H1 (cell line): ENCODE measurements at places on chromosomes 2 and 18.

DNA sequence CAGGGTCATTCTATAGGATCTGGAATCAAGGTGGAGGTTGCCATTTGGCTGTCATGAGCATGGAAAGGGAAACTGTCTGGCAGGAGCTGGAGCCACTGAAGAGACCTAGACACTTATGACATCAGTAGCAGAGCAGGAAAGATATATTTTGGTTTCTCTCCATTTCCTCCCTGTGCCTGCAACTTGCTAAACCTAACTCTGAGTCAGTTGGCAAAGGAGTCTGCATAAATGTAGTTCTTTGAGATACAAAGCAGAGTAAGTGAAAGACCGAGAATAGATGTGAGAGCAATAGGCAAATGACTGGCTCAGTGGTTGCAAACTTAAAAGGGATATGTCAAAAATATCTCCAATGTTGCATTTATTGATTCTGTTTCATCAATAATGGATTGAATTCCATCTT is 757.7 kb downstream of the KCNJ3 start:
- no peak overlapping the region for H3K27ac ChIP-seq
- no peaks in the 10 kb centered on the region for H3K4me1 ChIP-seq
- H3K36me3 ChIP-seq = no peaks in the 10 kb centered on the region
- DNase-seq = no peak
- no peaks in the 10 kb centered on the region for H3K27me3 ChIP-seq

DNA sequence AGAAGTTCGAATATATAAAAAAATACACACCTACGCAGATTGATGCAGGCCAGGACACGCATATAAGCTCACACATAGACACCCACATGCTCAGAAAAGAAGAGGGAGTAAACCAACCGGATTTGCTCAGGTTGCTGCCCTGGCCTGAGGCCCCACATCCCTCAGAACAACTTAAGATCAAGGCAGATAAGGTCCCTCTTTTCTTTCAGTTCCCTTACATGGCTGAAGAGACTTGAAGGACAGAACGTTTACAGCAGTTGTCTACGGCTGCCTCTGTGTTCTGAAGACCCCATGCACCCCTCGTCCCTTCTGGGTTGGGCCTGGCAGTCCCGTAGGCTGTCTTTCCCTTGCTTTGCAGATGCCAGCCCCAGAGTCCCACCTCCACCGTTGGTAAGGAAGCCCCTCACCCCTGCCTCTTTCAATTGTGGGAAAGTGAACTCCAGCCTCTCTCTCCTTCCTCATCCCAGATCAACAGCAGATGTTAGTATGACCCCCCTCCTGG is 4.3 kb upstream of the NAGK start:
- H3K4me3 ChIP-seq = no peak overlapping the region
- H3K4me1 ChIP-seq = no peaks in the 10 kb centered on the region; the same call in 1 of the 2 replicates
- no peaks in the 10 kb centered on the region for H3K27me3 ChIP-seq
- DNase-seq = no peak

DNA sequence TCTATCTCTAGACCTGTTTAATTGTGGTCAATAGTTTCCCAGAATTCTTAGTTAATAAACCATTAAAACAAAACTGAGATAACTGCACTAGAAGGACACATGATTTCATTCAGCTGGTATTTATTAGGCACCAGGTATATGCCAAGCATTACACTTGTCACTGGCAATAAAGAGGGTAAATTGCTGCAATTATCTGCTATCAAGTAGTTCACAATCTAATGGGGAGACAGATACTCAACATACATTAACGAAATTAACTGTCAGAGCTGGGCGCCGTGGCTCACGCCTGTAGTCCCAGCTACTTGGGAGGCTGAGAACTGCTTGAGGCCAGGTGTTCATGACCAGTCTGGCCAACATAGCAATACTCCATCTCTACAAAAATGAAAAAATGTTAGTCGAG is 71.7 kb upstream of the WIPF1 start:
- no peak overlapping the region for H3K27ac ChIP-seq
- no peaks in the 10 kb centered on the region for H3K27me3 ChIP-seq
- H3K4me1 ChIP-seq = no peaks in the 10 kb centered on the region; the same call in 1 of the 2 replicates
- no peaks in the 10 kb centered on the region for H3K36me3 ChIP-seq
- DNase-seq = no peak

- H3K4me3 ChIP-seq = no peak overlapping the region
- no peaks in the 10 kb centered on the region for H3K27me3 ChIP-seq
- no peaks in the 10 kb centered on the region for H3K36me3 ChIP-seq
- H3K4me1 ChIP-seq = no peaks in the 10 kb centered on the region
- H3K27ac ChIP-seq = no peak overlapping the region
Measured at GRCh38 chr2:100653449-100654035, 90.7 kb downstream of the PDCL3 start.

- no peak overlapping the region for H3K4me3 ChIP-seq
- peaks cover 4% of the 10 kb centered on the region; the same call in 1 of the 2 replicates for H3K4me1 ChIP-seq
- DNase-seq = no peak
- no peak overlapping the region for H3K27ac ChIP-seq
Measured at GRCh38 chr2:159051133-159051532, 82.7 kb downstream of the TANC1 start.

GRCh38 chr2:30165050-30165520 is 18.3 kb downstream of the YPEL5 start:
- peak; percentile 46 for DNase-seq
- H3K4me1 ChIP-seq = no peaks in the 10 kb centered on the region
- H3K4me3 ChIP-seq = no peak overlapping the region

- no peaks in the 10 kb centered on the region for H3K4me1 ChIP-seq
- no peak for DNase-seq
- peak overlapping the region; percentile 65 for H3K4me3 ChIP-seq
- H3K27ac ChIP-seq = no peak overlapping the region
Measured at GRCh38 chr2:210224591-210224940, 681 bp downstream of the ACADL start.

GRCh38 chr18:28794459-28795245 is 617.7 kb upstream of the CDH2 start:
- H3K4me1 ChIP-seq = no peaks in the 10 kb centered on the region
- no peaks in the 10 kb centered on the region for H3K27me3 ChIP-seq
- no peak for DNase-seq
- H3K36me3 ChIP-seq = no peaks in the 10 kb centered on the region

GRCh38 chr2:58032016-58032763 is 14.4 kb upstream of the VRK2 start:
- DNase-seq = no peak
- no peaks in the 10 kb centered on the region for H3K36me3 ChIP-seq
- no peak overlapping the region for H3K4me3 ChIP-seq
- no peaks in the 10 kb centered on the region for H3K27me3 ChIP-seq
- no peaks in the 10 kb centered on the region for H3K4me1 ChIP-seq

DNA sequence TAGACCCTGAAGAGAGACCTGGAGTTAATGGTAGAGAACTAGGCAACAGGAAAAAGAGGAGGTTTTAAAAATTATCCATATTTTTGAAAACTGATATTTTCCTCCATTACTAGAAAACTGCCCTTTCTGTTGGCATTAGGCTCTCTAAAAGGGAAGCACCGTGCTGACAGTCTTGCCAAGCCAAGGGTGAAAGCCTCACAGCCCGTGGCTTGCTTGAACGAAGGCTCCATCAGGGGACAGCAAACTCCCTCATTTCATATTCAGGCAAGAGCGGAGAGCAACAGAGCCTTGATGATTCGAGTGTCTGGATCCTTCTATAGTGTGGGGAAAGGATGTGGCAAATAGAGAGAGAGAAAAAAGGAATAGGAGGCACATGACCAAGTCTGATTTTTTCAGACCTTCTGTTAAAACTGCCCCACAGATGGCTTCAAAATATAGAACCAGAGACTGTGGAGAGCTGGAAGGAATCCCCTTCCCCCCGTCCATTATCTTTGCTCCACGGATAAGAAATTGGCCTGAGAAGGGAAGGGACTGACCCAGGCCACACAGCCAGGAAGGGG is 67.0 kb downstream of the CACNB4 start:
- H3K36me3 ChIP-seq = no peaks in the 10 kb centered on the region
- peaks cover 6% of the 10 kb centered on the region; the same call in 1 of the 2 replicates for H3K4me1 ChIP-seq
- H3K27me3 ChIP-seq = peaks cover 36% of the 10 kb centered on the region
- no peak for DNase-seq
- H3K27ac ChIP-seq = no peak overlapping the region

GRCh38 chr2:48247206-48247605 is 282.7 kb upstream of the STON1 start:
- no peaks in the 10 kb centered on the region for H3K36me3 ChIP-seq
- no peaks in the 10 kb centered on the region for H3K27me3 ChIP-seq
- no peak overlapping the region for H3K4me3 ChIP-seq
- DNase-seq = no peak
- H3K4me1 ChIP-seq = no peaks in the 10 kb centered on the region; the same call in 1 of the 2 replicates
- H3K27ac ChIP-seq = no peak overlapping the region

DNA sequence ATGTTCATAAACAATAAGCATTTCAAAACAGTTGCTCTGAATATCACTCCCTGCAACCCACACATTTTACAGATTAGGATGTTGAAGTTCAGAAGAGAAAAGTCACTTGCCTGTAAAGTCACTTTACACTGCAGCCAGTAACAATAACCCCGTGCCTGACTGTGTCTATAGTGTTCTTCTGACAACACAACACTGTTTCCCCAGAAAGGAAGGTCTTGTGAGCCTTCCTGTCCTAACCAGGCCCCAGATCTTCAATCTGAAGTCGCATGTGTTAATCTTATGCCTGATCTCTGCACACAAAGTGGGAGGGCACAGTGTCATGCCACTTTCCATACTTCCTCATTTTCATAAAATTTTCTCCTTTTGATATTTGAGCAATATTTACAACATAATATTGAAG is 120.2 kb downstream of the FEZ2 start:
- peaks cover 3% of the 10 kb centered on the region; the same call in 1 of the 2 replicates for H3K4me1 ChIP-seq
- no peak for DNase-seq
- H3K36me3 ChIP-seq = peaks cover 57% of the 10 kb centered on the region
- H3K27me3 ChIP-seq = no peaks in the 10 kb centered on the region
- no peak overlapping the region for H3K4me3 ChIP-seq

- no peaks in the 10 kb centered on the region for H3K36me3 ChIP-seq
- no peak overlapping the region for H3K27ac ChIP-seq
- H3K27me3 ChIP-seq = no peaks in the 10 kb centered on the region
- no peak overlapping the region for H3K4me3 ChIP-seq
- no peak for DNase-seq
- H3K4me1 ChIP-seq = peaks cover 10% of the 10 kb centered on the region
Measured at GRCh38 chr2:101146535-101146934, 4.6 kb downstream of the TBC1D8 start.

- no peaks in the 10 kb centered on the region for H3K27me3 ChIP-seq
- DNase-seq = no peak
- H3K36me3 ChIP-seq = no peaks in the 10 kb centered on the region; the same call in 1 of the 2 replicates
Measured at GRCh38 chr2:11814979-11815510, 68.6 kb downstream of the LPIN1 start.

- no peak for DNase-seq
- no peak overlapping the region for H3K4me3 ChIP-seq
- no peaks in the 10 kb centered on the region for H3K4me1 ChIP-seq
- no peak overlapping the region for H3K27ac ChIP-seq
Measured at GRCh38 chr2:231765496-231765929, 15.6 kb downstream of the PDE6D start.

- no peak for DNase-seq
- H3K36me3 ChIP-seq = no peaks in the 10 kb centered on the region
- no peaks in the 10 kb centered on the region for H3K27me3 ChIP-seq
- H3K27ac ChIP-seq = no peak overlapping the region
- no peak overlapping the region for H3K4me3 ChIP-seq
- no peaks in the 10 kb centered on the region; the same call in 1 of the 2 replicates for H3K4me1 ChIP-seq
Measured at GRCh38 chr18:60865801-60866200, 467.4 kb upstream of the CDH20 start.

GRCh38 chr2:184551626-184552025 is 46.7 kb upstream of the ZNF804A start:
- no peaks in the 10 kb centered on the region for H3K4me1 ChIP-seq
- H3K36me3 ChIP-seq = no peaks in the 10 kb centered on the region
- DNase-seq = no peak
- no peak overlapping the region for H3K27ac ChIP-seq
- H3K27me3 ChIP-seq = no peaks in the 10 kb centered on the region
- H3K4me3 ChIP-seq = no peak overlapping the region

- no peak for DNase-seq
- H3K27me3 ChIP-seq = no peaks in the 10 kb centered on the region
- H3K4me3 ChIP-seq = no peak overlapping the region
- no peak overlapping the region for H3K27ac ChIP-seq
- no peaks in the 10 kb centered on the region for H3K36me3 ChIP-seq
- no peaks in the 10 kb centered on the region for H3K4me1 ChIP-seq
Measured at GRCh38 chr2:168449419-168449818, 6.7 kb upstream of the CERS6 start.

DNA sequence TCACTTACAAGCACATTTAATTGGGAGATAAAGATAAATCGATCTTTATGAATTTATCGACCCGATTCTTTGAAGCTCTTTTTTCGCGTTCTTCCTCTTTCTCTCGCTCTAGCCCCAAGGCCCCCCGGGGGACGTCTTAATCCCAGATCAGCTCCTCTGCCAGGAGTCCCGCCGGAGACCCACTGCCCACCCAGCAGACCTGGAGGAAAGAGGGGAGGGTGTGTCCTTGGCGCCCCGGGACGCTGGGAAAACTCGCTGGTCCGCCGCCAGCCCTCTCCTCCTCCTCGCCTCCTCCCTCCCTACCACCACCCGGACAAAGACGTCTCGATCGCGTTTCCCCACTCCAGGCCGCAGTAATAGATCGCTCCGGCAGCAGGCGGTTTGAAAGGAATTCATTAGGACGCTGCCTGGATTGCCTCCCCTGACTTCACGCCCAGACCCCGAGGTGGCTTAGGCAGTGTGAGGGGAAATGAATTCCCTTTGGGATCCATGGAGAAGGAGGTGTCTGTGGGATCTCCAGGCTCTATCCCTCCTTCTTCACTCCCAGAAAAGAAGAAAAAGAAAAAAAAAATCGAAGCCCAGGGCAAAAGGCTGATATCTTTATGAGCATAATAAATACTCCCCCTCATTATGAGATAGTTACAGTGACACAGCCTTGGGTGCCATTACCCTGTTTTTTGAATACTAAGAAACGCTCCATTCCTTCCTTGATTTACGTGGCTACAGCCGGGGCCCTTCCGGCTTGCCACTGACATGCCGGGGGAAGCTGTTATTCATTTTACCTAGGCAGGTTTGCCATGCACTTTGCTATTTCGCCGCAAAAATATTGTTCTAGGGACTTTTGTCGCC is 1.8 kb upstream of the GBX2 start:
- H3K36me3 ChIP-seq = no peaks in the 10 kb centered on the region
- H3K27ac ChIP-seq = no peak overlapping the region
- peak; percentile 62 for DNase-seq
- H3K4me1 ChIP-seq = peaks cover 22% of the 10 kb centered on the region

GRCh38 chr18:80244956-80245730 is 2.2 kb downstream of the PARD6G start:
- H3K36me3 ChIP-seq = no peaks in the 10 kb centered on the region
- no peak overlapping the region for H3K27ac ChIP-seq
- DNase-seq = no peak
- H3K4me3 ChIP-seq = no peak overlapping the region
- peaks cover 9% of the 10 kb centered on the region for H3K4me1 ChIP-seq
